ENCODE measurements at places on chromosomes 4 and X. TPM values are rescaled to one million over a fixed set of nuclear protein-coding genes. Genes with fewer than 3 reads are reported as not detected.

The NLRP2B gene
- not detected for polyA plus RNA-seq

The PCDH19 gene
- 4.5 TPM for polyA plus RNA-seq

DNA sequence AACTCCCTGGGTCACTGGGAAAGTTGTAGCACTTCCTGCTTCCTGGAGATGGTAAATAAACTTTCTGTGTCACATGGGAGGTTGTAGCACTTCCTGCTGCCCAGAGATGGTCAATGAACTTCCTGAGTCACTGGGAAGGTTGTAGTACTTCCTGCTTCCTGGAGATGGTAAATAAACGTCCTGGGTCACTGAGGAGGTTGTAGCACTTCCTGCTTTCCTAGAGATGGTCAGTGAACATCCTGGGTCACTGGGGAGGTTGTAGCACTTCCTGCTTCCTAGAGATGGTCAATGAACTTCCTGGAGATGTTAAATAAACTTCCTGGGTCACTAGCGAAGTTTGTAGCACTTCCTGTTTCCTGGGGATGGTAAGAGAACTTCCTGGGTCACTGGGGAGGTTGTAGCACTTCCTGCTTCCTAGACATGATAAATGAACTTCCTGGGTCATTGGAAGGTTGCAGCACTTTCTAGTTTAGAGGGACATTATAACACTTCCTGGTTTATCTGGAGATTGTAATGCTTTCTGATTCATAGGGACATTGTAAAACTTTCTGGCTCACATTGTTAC, 62.3 kb upstream of the CD99 start:
- no peak for DNase-seq

The TACC3 gene
- polyA plus RNA-seq: 41.4 TPM

GRCh38 chr4:7155590-7156071, 36.7 kb upstream of the SORCS2 start:
- DNase-seq: peak; percentile 62

The LANCL3 gene
- 0.67 TPM for polyA plus RNA-seq

DNA sequence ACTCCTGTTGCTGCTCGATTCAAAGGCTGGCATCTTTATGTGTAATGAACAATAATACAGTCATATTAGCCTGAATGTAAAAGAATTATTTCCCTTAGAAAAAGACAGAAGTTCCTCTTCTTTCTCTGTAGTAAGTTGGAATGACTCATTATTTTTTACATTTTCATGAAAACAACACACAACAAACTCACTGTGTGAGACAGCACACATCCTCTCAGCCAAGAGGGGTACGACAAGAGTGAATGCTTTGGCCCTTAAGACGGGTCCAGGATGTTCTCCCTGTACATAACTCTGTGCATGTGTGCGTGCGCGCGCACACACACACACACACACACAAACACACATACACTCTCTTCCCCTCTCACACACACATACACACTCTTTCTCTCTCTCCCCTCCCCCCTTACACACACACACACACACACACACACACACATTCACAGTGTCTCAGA, 72.8 kb downstream of the MANBA start:
- DNase-seq: no peak

The NR3C2 gene
- polyA plus RNA-seq: 14.6 TPM

GRCh38 chr4:173130687-173131086, 37.9 kb upstream of the GALNT7 start:
- no peak for DNase-seq

DNA sequence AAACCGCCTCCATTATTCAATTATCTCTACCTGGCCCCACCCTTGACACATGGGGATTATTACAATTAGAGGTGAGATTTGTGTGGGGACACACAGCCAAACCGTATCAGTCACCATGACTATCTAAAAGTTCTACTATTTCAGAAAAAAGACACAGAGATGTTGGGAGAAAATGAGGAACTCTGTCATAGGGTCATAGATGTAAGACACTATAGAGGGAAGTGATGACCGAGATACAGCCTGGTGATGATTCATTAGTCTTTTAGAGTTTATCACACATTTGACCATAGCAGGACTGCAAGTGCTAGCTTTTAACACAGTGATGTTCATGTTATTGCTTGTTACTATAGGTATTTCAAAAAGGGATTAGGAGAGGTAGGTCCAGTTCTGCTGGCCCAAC, 357.0 kb upstream of the AADAT start:
- no peak for DNase-seq

- DNase-seq: no peak
Observed at GRCh38 chr4:123624959-123625358, 228.4 kb downstream of the SPRY1 start.

DNA sequence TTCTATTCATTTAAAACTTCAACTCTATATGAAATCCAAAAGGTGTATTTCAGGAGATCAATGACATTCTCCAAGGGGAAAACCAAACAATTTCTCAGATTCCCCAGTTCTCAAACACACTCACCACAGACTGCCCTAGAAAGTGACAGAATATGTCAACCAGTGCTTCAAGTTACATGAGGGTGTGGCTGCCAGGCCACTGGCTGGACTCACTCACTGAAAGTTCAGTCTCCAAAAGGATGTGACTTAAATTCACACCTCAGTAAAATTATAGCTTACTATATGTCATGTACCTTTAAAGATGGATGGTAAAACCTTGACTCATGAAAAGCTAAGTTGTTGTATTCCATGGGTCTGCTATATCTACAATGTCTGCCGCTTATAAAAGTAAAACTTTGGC, 7.3 kb downstream of the INPP4B start:
- no peak for DNase-seq

The H2BW2 gene
- 0.40 TPM for polyA plus RNA-seq

The SPATA18 gene
- polyA plus RNA-seq: 2.3 TPM

- DNase-seq: no peak
Observed at GRCh38 chrX:11597479-11597878, 68.2 kb downstream of the ARHGAP6 start.

The FAM47A gene
- polyA plus RNA-seq: not detected

DNA sequence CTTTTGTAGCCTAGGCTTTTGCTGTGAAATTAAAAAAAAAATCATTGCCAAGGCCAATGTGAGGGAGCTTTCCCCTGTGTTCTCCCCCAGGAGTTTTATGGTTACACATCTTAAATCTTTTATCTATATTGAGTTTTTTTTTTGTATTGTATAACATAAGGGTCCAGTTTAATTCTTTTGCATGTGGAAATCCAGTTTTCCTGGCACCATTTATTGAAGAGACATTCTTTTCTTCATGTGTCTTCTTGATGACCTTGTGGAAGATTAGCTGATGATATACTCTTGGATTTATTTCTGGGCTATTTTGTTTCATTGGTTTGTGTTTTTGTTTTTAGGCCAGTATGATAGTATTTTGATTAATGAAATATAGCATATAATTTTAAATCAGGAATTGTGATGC, 225.0 kb downstream of the ADAM29 start:
- DNase-seq: peak; percentile 43

The MAP3K15 gene
- not detected for polyA plus RNA-seq

The RS1 gene
- polyA plus RNA-seq: 0.07 TPM

The HSFX3 gene
- polyA plus RNA-seq: 0.30 TPM

DNA sequence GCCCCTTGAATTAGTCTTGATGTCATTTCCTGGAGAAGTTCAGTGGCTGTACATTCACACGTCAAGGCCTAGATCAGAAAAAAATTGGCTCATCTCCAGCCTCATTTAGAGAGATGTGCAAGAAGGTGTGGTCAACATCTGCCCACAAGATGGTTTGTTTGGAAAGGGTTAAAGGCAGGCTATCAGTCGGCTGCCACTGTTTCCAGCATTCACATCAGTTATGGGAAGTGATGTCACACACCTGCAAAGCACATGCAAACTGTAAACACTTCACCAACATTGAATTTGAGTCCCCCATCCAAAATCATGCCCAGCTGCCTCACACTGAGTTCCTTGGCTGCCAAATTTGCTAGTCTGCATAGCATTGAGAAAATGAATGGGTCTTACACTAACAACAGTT, 498.3 kb upstream of the INTU start:
- DNase-seq: no peak

The RAB33A gene
- 0.89 TPM for polyA plus RNA-seq

The NUDT11 gene
- 6.5 TPM for polyA plus RNA-seq

GRCh38 chrX:111470681-111471403, 40.6 kb upstream of the SERTM2 start:
- no peak for DNase-seq

Data from muscle of arm (tissue), 14 donors.